ENCODE measurements at places on chromosomes 7 and 10.
A peak's percentile ranks its signal among the peaks of the same experiment; 100 is the strongest.

DNA sequence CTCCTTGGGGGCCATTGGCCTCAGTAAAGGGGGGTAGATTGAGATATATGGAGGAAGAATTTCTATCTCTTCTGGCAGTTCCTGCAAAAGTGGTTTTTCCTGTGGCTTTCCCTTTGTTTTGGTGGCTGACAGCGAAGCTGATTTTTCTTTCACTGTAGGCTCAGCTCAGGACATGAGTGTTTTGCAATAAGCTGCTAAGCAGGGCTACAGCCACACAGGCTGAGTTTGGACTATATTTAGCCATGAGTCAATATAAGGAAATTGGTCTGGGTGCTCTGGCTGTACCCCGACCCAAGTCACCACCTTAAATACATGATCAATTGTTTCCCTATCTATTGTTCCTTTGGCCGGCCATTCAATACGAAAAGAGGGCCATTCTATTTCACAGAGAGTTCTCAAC, 212.7 kb upstream of the KCND2 start:
- no peak for DNase-seq

DNA sequence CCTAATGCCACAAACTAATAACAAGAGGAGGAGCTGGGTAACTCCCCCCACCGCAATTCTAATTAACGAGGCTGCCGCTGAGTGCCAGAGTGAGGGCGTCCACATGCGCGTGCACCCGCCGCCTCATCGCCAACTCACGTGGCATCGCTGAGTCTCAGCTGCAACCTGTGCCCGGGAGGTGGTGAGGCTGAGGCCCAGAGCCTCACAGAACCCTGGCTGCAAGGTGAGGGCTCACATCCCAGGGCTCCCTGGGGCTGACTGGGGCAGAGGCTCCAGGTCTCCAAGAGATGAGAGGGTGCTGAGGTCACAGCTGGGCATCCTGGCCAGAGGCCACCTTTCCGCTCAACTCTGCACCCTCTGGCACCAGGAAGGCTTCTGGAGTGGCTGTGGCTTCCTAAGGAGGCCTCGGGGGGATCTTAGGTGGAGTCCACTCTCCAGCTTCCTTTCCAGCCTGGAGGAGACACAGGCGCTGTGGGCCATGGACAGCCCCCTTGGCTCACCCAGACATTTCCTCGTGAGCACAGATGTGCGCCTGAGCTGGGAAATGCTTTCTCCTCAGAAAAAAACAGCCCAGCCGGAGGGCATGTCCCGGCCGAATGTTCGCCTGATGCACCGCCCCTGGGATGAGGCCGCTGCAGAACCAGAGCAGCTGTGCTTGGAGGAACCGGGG, 242.6 kb downstream of the MAD1L1 start:
- DNase-seq = no peak

DNA sequence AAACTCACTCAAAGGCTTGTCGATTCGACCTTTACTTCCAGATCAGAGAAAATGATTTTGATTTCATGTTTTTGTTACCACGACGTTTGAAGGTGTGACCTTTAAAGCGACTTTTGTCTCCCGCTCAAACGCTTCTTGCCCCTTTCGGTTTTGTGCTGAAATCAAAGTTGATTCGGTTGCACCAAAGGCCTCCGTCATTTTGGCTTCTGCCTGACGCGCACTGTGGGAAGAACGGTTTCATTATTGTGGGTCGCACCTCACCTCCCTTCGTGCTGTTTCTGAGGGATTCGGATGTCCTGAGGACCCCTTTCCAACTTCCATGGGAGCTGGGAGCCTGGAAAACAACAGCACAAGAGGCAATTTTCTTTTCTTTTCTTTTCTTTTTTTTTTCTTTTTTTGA, 176.9 kb downstream of the DNAJB6 start:
- no peak for DNase-seq

GRCh38 chr10:72541337-72541736, 84.5 kb downstream of the MICU1 start:
- DNase-seq = no peak

GRCh38 chr7:157548691-157549303, 212.0 kb downstream of the DNAJB6 start:
- DNase-seq = no peak

DNA sequence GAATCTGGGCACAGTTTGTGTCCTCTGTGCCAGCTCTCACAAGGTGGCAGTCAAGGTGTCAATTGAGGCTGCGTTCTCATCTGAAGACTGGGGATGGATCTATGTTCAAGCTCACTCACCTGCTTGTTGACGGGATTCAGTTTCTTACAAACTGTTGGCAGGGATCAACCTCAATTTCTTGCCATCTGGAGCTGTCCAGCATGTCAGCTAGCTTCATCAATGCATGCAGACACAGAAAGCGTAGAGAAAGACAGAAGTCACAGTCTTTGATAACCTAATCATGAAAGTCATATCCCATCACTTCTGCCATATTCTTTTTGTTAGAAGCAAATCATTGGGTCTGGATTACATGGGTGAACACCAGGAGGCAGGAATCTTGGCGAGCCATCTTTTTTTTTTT, 32.0 kb upstream of the WAPL start:
- DNase-seq = no peak

GRCh38 chr7:109479388-109479787, 909.7 kb downstream of the DNAJB9 start:
- DNase-seq = no peak

DNA sequence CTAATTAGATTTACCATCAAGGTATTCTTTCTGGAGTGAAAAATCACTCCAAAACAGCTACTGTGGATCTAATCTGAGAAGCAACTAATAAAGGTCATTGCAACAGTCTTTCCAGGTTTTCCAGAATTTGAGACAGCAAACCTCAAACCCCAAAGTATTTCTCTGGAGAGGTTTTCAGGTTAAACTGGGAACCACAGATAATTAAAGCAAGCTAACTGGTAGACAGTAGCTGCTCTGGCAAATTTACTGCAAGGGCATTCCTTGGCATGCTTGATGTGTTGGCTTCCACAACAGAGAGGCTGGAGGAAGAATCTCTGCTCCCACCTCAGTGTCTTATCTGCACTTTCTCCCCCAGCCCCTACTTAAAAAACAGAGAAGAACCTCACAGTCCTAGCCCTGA, 140.0 kb upstream of the NRBF2 start:
- DNase-seq = no peak

DNA sequence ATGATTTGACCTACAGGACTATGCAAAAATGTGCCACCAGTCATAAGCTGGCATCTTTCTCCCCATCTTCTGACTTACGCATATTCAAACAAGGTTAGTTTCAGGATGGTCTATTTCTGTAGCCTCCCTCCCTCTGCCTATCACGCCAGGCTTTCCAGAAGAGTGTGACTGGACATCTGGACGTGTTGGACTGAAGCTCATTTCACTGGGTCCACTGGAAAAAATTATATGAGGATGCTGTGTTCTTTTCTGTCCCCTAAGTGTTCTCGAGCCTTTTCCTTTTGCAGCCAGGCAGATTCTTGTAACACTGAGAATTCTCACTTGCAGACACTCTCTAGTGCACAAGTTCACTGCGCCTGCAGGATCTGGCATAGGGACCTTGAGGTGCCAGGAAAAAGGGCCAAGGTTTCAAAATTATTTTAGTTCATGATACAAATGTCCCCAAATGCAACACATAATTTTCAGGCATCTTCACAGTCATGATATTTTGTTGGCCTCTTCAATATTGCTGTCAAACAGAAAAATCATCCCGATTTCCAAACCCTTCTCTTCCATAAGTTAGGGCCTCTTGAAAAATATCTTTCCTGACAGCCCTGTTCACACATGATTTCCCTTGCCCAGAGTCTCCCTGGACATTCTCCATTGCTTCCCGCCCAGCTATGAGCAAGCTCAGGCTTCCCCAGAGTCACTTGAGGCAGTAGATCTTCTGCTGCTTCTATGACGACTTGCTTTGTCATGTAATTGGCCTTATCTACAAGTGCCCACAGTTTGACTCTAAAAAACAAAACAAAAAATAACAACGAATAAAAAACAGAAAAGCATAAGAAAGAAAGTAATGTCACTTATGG, 170.4 kb downstream of the BMPER start:
- DNase-seq = no peak

DNA sequence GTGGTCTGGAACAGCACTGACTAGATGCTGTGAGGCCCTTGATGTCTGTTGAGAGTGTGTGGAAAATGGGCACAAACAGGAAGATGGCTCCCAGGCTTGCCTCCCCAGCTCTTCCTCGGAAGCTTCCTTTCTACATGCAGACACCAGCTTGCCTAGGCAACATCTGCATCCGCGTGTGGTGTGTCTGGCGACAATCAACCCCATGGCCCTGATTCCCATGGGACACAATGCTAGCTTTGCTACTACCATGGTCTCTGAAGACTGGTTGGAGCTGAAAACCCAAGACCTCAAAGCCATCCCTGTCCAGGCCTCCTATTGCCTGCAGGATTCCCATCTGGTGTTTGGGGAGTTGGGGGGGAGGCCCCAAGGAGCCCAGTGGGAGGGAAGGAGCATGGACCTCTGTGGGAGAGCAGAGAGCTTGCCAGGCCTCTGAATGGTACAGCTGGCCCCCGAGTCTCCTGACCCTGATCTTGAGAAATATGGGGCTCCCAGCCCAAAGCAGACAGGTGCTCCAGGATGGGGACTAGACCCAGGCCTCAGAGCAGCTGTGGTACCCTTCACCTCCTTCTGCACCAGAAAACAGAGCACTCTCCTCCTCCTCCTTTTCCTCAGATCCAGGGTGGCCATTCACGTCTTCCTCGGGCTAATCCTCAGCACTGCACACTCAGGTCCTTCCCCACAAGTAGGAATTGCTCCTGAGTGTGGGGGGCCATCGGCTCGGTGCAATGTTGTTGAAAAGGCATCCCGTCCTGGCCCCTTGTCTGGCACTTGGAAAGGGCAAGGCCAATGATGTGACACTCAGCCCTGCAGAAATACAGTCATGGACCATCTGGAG, 57.6 kb downstream of the ARHGAP22 start:
- no peak for DNase-seq

DNA sequence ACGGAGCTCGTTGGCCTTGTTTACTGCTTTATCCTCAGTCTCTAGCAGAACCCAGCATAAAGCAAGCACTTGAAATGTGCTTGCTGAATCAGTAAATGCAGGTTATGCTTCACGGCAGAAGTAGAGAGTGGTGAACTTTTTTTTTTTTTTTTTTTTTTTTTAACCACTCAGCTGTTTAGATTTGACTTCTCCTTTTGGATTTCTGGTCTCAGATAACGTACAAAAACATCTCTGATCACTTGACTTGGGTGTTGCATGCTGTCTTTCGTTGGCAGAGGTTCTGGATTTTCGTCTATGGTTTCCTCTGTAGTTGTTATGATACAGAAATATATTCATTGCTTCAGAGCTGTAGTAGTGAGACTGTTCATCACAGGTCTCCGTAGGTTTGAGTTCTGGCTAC, 242.5 kb upstream of the HABP2 start:
- no peak for DNase-seq

GRCh38 chr10:110802551-110803238, 69.0 kb upstream of the PDCD4 start:
- no peak for DNase-seq

GRCh38 chr7:102208826-102209225, 77.8 kb upstream of the SH2B2 start:
- no peak for DNase-seq

DNA sequence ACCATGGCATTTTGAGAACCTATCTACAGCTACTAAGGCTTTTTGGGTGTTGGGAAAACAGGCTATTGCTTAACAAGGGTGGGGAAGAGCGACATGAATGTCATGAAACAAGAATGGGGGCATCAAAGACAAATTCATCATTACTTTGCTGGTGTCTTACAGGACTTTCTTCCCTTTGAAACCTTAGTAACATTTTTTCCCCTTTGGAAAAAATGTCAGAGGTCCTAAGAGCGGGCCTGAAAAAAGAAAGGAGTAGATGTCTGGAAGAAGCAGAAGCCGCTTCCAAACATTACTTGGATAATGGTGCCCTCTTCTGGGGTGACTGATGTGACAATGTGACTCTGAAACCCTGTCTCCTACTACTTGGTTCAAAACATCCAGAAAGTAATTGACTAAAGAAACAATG, 3.8 kb upstream of the DDX50 start:
- peak; percentile 65 for DNase-seq

DNA sequence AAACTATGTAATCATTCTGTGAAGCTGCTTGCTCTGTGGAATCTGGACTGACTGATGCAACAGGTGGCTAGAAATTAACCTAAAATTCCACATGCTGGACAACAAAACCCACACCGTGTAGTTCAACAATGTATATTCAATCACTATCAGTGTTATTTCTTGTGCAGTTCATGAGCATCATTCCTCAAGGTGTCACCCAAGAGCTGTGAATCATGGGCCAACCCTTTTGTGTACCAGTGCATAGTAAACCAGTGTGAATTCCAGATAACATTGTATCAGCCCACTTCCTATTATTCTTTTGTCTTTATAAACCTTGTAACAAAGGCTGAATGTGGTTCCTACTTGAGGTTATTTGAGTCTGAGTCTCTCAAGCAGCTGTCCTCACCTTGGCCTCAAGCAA, 905.2 kb upstream of the ZNF722 start:
- no peak for DNase-seq

DNA sequence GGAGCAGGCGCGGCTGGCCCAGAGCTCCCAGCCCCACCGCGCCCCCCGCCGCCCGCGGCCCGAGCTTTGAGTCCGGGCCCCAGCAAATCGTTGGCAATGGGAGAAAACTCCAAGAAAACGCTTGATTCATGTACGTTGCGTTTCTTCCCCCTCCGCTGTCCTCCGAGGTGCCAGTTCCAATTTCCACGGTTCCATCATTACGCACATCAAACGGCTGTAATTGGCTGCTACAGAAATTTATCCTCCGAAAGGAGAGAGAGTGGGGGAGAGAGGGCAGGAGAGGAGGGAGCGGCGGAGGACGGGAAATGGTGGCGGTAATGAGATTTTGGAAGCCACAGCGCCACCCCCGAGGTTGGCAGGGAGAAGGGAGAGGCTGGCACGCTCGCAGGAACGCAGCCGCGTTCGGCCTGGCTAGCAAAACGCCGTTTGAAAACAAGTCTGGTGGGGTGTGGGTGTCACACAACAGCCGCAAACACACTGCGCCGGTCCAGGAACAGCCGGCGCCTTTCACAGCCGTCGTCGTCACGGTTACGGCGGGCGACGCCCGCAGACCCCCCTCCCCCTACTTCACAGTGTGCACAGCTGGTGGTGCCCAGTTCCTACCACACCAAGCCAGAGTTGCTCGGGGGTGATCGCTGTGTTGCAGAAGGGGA, 57.5 kb downstream of the UNCX start:
- peak; percentile 42 for DNase-seq

- DNase-seq = no peak
These were observed 4.7 kb upstream of the JAKMIP3 start for GRCh38 chr10:132061030-132061429.

DNA sequence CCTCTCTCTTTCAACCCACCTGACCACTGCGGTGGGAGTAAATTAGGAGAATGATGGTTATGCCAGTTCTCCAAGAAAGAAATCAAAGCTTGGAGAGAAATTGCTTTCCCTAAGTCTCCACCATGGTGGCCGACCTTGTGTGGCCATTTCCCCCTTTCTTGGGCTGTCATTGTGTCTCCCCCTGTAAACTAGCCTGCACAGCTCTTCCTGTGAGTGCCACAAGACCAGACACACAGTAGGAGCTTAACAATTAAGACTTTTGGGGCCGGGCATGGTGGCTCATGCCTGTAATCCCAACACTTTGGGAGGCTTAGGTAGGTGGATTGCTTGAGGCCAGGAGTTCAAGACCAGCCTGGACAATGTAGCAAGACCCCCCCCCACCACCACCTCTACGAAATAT, 18.9 kb upstream of the LIMK1 start:
- no peak for DNase-seq

Measured in putamen (tissue), 1 donor.